Lung microvascular endothelial cell (primary cell): ENCODE measurements at places on chromosomes 3 and 15. TPM values are rescaled to one million over a fixed set of nuclear protein-coding genes. Genes with fewer than 3 reads are reported as not detected.

DHX36 gene
- 21.6 and 32.3 TPM in 2 replicates for total RNA-seq

CPEB1 gene
- total RNA-seq = under 0.01 TPM in 1 of 2 replicates, not detected in the other

PLXNB1 gene
- total RNA-seq = 16.1 and 17.0 TPM in 2 replicates

CEMIP gene
- under 0.01 and 0.22 TPM in 2 replicates for total RNA-seq

IL17RB gene
- total RNA-seq = not detected in 2 replicates

WDR93 gene
- not detected in 2 replicates for total RNA-seq

MYH15 gene
- under 0.01 TPM in 2 replicates for total RNA-seq

CHAC1 gene
- total RNA-seq = 2.4 and 4.8 TPM in 2 replicates

HACL1 gene
- 24.8 and 26.2 TPM in 2 replicates for total RNA-seq

EFCC1 gene
- total RNA-seq = 2.6 and 11.5 TPM in 2 replicates

CYFIP1 gene
- total RNA-seq = 64.3 and 65.2 TPM in 2 replicates

SLC12A8 gene
- total RNA-seq = under 0.01 and 0.20 TPM in 2 replicates

KCNH8 gene
- not detected in 2 replicates for total RNA-seq

CASR gene
- total RNA-seq = not detected in 2 replicates

ITIH1 gene
- not detected in 2 replicates for total RNA-seq

GLT8D1 gene
- total RNA-seq = 41.0 and 47.2 TPM in 2 replicates

VGLL3 gene
- total RNA-seq = 0.20 and 0.22 TPM in 2 replicates

PPCDC gene
- 5.4 and 6.5 TPM in 2 replicates for total RNA-seq

RETNLB gene
- not detected in 2 replicates for total RNA-seq

LRRIQ4 gene
- total RNA-seq = not detected in 2 replicates

ATP1B3 gene
- 74.8 and 75.2 TPM in 2 replicates for total RNA-seq

GCHFR gene
- 17.5 and 20.7 TPM in 2 replicates for total RNA-seq

KATNBL1 gene
- total RNA-seq = 21.8 and 31.0 TPM in 2 replicates

CCR4 gene
- not detected in 2 replicates for total RNA-seq

RGMA gene
- 0.20 and 0.22 TPM in 2 replicates for total RNA-seq

WDR49 gene
- 0.20 and 0.22 TPM in 2 replicates for total RNA-seq
